ENCODE measurements at places on chromosomes 4 and X.

DNA sequence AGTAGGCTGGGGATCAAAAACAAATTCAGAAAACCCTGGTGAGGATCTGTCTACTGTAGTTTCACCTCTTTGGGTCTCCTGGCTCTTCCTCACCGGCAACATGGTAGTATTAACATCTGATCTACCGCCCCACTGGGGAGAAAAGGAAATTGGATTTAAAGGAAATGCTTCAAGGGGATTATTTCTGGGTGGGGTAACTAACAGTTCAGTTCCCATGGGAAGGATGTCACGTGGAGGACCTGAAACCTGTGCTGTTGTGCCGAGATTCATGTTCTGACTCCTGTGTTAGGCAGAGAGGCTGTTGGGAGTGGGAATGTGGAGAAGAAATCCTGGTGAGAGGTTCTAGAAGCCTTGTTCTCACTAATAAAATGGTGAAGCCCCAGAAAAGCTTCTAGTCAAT lies 254.4 kb downstream of the BCOR start:
- no peak for DNase-seq

DNA sequence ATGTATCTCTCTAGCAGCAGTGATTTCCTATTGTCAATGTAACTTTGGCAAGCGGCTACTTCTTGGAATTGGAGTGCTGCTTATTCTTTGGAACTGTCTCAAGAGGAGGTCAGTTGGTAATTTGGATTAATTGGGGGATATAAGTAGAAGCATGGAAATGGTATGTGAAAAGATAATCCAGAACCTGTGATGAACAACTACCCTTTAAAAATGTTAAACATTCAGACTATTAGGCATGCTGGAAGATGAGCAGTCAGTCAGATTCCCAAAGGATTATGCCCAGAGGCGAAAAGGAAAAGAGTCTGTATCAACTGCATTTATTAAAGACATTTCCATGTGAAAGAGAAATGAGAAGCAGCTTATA lies 62.5 kb downstream of the SEC24D start:
- DNase-seq, result no peak

- no peak for DNase-seq
These were observed 283.6 kb downstream of the GALNTL6 start for GRCh38 chr4:172096786-172097185.

- no peak for DNase-seq
These were observed 19.6 kb upstream of the CHM start for GRCh38 chrX:86066998-86067397.

DNA sequence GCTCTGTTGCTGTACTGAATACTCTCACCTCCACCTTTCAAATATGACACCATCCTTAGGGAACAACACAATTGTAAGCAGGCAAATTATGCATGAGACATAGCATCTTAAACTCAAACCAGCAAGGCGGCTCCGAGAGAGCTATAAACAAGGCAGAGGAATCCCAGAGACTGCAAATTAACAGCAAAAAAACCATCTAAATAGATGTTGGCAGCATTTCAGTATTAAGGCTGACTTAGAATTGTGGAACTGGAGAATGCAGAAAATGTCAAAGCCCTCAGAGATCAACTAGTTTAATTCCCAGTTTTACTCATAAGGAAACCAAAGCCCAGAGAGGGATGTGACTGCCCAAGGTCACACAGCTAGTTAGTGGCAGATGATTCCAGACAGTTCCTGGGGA lies 37.2 kb upstream of the SPANXC start:
- DNase-seq, result no peak

DNA sequence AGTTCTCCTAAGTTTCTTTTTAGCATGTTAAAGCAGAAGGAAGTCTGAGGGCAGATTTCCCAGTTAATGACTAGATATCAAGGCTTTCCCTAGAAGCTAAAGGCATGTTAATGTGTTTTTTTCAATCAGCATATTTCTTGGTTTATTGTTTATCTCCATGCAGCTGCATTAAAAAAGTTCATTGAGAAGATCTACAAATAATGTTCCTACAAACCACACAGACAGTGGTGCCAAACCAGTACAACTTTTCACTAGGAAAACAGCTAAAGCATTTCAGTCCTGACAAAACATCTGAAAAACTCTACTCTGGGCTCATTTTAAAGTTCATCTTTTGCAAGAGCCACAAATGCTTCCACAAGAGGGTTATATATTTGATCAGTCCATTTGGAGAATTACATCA lies 320.0 kb downstream of the ADGRL3 start:
- DNase-seq, result no peak

DNA sequence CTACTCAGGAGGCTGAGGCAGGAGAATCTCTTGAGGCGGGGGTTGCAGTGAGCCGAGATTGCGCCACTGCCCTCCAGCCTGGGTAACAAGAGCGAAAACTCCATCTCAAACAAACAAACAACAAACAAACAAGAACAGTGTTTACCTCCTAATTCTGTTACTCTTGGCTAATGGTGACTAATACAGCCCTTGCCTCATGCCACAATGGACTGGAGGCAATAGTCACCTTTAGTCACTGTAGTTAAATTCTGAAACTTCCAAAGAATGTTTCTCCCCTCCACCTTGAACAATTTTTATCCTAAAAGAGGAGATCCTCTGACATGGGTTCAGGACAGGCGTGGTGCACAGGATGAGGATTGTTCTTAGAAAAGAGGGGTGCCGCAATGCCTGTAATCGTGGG lies 241.2 kb upstream of the CTSO start:
- peak; percentile 66 for DNase-seq

DNA sequence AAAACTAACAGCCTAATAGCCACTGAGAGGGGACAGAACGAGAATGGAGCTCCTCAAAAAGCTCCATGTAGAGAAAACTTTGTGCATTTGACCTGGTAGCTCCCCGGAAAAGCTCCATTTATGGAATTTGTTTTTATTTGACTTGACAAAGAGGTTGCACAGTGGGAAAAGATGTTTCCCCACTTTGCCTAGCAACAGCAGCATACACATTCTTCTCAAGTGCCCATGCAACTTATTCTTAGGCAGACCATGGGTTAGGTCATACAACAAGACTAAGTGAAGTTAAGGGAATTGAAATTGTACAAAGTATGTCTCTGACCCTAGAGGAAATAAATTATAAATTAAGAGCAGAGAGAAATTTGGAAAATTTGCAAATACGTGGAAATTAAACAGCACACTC lies 949.6 kb upstream of the PRKX start:
- peak; percentile 36 for DNase-seq

- DNase-seq, result peak; percentile 9
These were observed 12.0 kb upstream of the RBBP7 start for GRCh38 chrX:16882169-16882568.

DNA sequence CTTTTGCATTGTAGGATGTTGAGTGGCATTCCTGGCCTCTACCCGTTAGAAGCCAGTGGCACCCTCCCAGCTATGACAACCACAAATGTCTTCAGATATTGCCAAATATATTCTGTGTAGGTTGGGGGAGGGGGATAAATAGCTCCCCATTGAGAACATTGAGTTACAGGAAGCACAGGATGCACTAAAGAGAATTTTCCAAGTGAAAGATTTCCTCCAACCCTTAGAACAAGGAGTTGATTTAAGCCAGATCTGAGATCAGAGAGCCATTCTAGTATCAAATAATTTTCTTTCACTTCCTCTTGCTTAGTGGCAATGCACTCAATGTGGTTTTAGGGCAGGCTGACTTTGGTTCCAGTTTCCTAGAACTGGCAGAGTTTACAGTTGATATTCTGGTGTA lies 436.6 kb downstream of the C4orf33 start:
- DNase-seq, result no peak

- no peak for DNase-seq
These were observed 81.9 kb upstream of the SCML1 start for GRCh38 chrX:17655211-17656034.

- DNase-seq, result no peak
These were observed 2.0 kb downstream of the GTPBP6 start for GRCh38 chrX:316351-317325.

DNA sequence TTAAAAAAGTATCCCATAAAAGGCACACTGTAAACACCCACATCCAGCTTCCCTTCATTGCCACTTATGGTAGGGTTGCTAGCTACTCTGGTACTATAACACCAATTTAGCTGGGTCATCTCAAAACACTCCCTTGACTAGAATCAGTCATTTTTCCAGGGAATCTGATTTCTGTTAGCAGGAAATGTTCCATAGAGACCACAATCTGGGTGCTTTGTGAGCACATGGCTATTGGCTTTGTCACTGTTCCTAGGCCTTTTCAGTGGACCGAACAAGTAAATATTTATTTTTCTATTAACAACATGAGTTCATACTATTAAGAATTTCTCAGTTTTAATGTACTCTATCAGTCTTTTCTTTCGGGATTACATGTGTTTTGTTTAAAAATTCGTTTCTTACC lies 404.7 kb upstream of the GNPDA2 start:
- no peak for DNase-seq

- DNase-seq, result no peak
These were observed 22.8 kb downstream of the HSD17B13 start for GRCh38 chr4:87299898-87300297.

DNA sequence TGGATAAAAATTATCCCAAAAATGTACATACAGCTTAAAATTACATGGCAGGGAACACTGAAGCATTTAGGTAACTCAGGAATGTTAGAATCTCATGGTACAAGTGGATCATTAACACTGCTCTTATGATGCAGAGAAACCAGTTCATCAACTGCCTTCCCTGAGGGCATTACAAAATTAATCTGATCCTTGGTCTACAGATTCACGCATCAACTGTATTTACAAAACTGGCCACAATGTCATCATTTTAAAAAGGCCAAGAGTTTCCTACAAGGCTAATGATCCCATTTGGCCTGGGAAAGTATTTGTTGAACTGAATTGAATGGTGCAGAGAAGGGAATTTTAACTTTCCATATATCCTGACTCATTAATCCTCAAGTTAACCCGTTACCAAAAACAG lies 84.6 kb downstream of the TSPAN5 start:
- peak; percentile 94 for DNase-seq

DNA sequence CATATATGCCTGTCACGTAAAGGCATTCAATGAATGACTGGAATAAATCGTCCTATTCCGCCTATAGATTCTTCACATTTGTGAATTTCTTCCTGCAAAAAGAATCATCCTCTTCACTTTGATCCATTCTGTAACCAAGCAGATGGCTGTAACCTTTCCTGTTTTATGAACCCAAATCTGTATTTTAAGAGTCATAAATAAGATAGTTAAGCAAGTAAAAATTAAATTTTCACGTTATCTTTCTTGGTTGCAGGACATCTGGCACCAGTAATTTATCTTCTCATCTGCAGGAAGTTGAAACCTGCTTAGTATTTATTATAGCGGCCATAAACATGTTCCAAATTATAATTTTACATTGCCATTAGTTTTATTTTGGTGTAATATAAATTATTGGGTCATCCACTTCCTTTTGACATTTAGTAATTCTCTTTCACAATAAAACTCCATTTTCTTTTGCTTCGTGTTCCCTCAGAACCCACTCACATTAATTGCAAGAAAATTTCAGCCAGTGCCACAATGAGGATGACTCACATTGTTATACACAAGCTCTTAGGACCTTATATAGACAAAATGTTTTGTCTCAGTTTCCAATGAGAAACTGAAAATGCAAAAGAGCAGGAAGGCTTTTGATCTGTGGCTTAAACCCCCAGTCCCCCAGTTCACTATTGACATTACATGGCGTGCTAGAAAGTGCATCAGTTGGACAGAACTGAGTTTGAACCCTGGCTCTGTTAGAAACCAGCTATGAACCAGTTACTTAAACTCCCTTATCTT lies 51.1 kb downstream of the TMEM156 start:
- DNase-seq, result peak; percentile 88

GRCh38 chr4:155973639-155974475 lies 20.2 kb upstream of the CTSO start:
- peak; percentile 78 for DNase-seq

DNA sequence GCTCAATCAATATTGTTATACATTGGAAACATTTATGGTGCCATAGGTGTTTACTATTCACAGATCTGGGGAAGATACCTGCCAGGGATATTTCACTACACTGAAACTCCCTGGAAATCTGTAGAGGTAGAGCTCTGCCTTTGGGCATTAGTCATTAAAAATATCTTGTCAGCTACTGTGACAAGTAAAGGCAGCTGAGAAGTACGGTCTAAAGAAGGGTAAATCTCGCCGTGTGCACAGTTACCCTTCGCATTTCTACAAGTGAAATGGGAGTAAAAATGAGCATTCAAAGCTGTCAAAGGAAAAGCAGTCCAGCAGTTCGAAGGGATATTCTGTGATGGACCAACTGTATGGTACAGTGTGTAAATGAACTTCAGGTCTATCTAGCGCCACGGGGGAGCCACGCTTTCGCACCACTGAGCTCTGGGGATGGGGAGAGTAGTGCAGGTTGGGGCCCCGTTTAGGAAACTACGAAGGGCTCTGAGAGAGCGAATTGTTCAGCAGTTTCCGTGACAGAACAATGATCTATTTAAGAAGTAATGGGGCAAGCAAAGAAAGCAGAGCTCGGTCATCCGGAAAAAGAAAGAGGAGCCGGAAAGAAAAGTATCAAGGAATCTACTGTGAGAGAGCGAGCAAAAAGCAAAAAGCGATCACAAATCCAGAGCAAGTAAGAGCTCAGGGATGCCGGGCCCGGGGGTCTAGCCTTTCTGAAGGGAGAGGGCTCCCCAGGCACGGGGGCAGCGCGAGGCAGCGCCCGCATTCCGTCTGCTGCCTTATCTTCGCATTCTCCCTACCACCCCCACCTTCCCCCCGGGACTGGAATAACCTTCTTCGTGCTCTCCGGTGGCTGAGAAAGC lies 646 bp downstream of the TIGD4 start:
- peak; percentile 51 for DNase-seq

- DNase-seq, result no peak
These were observed 14.0 kb upstream of the PITX2 start for GRCh38 chr4:110636680-110637407.

DNA sequence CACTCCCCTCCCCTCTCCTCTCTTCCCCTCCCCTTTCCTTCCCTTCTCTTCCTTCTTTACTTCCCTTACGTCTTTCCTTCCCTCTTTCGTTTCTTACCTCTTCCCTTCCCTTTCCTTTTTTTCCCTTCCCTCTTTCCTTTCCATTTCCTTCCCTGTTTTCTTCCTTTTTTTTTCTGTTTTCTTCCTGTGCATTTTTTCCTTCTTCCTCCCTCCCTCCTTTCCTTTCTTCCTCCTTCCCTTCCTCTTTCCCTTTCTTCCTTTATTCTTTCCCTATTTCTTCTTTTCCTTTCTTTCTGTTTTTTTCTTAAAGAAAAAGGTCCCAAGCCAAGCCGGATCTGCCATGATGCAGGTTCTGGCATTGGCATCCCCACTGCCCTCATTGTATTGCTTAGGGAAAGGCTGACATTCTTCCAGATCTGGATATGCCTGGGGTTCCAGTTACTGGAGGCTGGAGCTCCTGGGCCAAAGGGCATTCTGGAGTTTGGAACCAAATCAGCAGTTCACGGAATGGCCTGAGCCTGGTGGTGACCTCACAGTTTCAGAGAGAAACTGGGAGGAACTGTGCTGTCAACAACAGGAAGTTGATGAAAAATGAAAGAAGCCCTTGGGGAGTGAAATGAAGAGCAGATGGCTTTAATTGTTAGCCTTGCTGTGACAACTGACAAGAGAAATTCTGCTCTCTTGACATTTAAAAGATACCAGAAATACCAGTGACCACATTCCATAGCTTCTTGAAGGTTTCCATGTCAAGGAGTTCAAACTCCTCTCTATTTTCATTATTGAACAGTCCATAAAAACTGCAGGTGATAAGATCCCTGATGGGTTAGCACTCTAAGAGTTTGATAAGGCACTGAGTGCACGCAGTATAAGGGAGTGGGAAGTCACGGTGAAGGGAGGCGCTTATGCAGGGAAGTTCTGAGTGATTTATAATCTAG lies 622.1 kb downstream of the SPRY1 start:
- peak; percentile 26 for DNase-seq

- no peak for DNase-seq
These were observed 14.6 kb downstream of the LDB2 start for GRCh38 chr4:16883806-16884205.

- DNase-seq, result no peak
These were observed 112.8 kb downstream of the PPA2 start for GRCh38 chr4:105361053-105361452.
